ENCODE measurements at places on chromosomes 4 and X.

DNA sequence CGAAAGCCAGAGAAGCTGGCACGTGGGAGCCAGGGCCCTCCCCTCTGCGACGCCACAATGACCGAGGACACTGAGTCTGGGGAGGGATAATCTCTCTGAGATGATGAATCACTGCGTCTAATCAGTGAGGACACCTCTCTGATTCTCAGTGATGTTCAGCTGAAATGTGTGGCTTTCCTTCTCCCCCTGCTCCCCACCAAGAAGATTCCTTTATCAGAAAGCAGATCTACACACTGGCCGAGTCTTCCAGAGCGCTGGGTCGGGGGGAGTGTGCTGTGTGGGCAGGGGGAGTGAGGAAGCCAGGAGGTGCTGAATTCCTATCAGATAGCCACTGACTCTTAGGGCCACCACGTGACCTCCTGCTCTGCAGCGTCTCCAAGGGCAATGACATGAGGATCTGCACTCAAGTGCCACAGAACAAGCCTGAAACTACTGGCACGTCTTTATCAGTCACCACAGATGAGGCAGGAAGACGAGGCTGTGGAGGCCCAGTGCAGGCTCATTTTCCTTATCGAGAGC lies 89.2 kb downstream of the GATB start:
- DNase-seq, result no peak

- DNase-seq, result no peak
These were observed 88.6 kb downstream of the STOX2 start for GRCh38 chr4:183993676-183994075.

GRCh38 chr4:162422312-162422711 lies 258.5 kb upstream of the FSTL5 start:
- DNase-seq, result no peak

- DNase-seq, result no peak
These were observed 488.9 kb upstream of the PCDH10 start for GRCh38 chr4:132660181-132660580.

GRCh38 chr4:26003056-26003455 lies 89.0 kb downstream of the SMIM20 start:
- no peak for DNase-seq

DNA sequence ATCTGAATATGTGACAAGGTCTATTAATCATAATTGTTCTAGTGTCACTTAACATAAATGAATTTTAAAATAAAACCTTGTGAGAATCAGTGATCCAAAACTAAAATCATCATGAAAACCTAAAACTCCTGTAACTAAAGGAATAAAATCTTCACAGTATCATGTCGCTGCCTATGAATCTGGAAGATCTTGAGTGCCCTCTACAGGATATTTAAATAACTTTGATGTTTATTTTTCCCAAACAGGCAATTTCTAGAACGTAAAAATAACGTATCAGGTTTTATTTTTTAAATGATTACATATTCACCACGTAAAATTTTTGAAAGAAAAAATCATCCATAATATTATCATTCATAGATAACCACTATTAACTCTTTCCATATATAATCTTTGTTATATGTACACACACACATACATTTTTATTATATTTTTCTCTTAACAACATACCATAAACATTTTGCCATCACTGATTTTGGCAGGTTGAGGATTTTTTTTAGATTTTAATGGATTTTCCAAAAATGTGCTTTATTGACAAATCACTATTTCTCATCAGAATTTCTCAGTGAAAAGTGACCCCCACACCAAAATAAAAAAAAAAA lies 79.6 kb downstream of the COMMD8 start:
- no peak for DNase-seq

GRCh38 chrX:17007134-17007768 lies 60.8 kb downstream of the REPS2 start:
- DNase-seq, result peak; percentile 32

DNA sequence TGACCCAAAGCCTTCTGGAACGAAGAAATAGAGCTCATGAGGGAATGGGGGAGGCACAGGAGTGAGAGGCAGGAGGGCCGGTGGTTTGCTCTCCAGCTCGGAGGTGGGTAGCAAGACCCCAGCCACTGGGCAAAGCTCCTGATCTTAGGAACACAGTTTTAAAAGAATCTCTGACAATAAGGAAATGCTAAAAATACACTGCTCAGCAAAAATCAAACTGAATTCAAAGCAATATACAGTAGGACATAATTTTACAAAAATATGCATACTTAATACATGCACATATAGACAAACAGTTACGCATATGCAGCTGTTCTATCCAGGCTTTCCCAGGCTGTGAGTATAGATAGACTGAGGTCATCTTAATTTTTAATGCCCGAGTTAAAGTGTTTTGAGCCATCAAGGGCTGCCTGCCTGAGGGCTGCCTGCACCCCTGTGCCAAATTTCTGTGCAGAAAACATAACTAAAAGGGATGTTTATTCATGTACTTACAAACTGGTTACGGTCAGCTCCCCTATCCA lies 6.9 kb downstream of the GPR50 start:
- DNase-seq, result no peak

DNA sequence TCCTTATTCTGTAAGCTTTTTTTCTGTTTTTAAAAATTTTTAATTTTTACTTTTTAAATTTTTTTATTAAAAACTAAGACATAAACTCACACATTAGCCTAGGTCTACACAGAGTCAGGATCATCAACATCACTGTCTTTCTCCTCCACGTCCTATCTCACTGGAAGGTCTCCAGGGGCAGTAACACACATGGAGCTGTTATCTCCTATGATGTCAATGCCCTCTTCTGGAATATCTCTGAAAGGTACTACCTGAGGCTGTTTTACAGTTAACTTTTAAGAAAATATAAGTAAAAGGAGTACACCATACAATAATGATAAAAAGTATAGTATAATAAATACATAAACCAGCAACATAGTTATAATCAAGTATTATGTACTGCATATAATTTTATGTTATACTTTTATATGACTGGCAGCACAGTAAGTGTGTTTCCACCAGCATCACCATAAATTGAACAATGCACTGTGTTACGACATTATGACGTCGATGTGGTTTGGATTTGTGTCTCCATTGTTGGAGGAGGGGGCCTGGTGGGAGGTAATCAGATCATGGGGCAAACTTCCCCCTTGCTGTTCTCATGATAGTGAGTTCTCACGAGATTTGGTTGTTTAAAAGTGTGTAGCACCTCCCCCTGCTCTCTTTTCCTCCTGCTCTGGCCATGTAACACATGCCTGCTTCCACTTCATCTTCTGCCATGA lies 21.3 kb downstream of the IL15 start:
- no peak for DNase-seq

GRCh38 chrX:83535417-83536196 lies 27.5 kb downstream of the POU3F4 start:
- DNase-seq, result no peak

DNA sequence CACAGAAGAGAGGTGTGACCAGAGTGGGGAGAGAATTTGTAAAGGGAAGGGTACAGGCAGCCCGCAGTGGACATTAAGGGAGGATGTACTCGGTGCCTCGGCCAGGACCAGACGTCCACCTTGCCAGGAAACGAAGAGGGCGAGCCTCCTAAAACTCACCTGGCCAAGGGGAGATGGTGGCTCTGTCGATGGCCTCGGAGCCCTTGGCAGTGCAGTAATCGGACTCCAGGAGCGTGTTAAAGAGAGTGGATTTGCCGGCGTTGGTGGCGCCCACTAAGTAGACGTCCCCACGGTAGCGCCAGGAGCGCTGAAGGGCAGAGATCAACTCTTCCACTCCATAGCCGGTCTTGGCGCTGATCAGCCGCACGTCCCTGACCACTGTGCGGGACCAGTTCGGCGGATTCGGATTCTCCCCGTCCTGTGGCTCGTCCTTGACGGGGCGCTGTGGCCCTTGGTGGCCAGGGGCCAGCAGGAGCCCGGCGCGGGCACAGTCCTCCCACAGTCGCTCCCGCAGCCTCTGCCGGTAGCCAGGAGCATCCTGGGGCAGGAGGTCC lies 1.0 kb downstream of the NOA1 start:
- no peak for DNase-seq

- peak; percentile 17 for DNase-seq
These were observed 171.3 kb downstream of the BTC start for GRCh38 chr4:74623041-74623440.

DNA sequence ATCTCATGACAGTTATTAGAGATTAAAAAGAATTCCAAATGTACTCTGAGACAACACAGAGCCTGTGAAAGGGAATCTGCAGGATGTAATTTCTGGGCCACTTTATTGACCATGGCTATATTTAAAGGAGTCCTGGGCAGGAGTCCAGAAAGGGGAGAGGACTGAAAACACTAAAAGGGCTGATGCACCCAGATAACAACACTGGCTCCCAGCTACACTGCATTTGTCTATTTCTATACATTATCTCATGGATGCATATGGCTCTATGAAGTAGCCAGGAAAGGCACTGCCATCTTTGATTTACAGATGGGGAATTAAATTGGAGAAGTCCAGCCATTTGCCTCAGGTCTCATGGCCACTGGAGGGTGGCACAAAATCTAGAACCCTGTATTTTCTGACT lies 56.0 kb downstream of the MED28 start:
- DNase-seq, result no peak

DNA sequence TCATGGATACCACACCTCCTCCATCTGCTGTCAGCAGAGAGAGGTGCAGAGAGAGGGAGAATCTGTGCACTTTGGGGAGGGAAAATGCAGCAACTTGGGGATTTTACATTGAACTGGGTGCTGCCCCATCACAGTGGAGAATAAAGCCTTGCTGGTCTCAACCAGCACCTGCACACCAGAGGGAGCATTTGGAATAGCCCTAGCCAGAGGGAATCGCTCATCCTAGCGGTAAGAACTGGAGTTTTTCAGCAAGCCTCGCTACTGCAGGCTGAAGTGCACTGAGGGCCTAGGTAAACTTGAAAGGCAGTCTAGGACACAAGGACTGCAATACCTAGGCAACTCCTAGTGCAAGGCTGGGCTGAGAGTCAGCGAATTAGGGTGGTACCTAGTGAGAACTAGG lies 148.7 kb downstream of the KDR start:
- DNase-seq, result no peak

- no peak for DNase-seq
These were observed 41.3 kb upstream of the ASMTL start for GRCh38 chrX:1493877-1494510.

DNA sequence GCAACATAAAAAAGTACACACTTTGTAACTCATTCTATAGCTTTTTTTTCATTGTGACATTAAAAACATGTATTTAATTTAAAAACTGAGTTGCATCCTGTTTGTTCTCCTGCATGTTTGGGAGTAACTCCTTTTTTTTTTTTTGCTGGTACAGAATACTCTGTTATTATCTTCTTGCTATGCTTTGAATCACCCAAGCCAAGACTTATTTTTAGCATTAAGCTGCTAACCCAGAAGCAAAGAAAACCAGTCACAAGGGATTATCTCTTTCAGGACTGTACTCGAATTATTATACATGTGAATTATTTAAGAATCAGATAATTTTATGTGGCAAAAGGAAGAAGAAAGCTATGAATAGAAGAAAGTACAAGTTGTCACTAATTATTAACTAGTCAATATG lies 194.9 kb downstream of the ADAMTS3 start:
- no peak for DNase-seq

GRCh38 chr4:69957209-69957608 lies 8.3 kb downstream of the CSN2 start:
- no peak for DNase-seq

DNA sequence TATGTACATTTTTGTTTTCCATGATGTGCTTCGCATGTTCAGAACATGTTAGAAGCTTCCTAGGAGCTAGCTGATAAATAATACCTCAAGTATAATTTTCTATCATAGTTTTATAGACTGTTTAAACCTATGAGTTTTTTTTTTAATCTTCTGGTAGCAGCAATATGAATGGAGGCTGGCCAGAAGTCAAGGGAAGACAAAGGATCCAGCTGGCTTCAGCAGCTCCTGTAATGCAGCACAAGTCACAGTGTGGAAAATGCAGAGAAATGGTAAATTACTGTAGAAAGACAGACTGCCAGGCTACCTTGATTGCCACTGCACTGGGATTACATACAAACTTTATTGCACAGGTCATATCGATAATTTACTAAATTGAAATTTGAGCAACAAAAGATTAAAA lies 537.9 kb downstream of the IQCM start:
- no peak for DNase-seq

DNA sequence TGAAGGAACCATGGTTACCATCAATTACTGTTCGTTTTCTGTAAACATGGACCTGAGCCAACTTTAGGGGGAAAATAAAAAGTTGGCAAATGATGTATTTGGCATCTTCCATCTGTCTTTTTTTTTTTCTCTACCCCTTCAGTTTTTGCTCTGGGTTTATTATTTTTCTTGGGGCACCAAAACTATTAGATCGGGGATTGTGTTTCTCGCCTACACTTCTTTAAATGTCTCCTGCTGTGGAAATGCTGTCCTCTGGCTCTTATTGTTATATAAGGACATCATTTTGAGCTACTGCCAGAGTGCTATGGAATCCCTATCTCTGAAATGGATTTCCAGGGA lies 234.0 kb upstream of the SLIT2 start:
- DNase-seq, result no peak

GRCh38 chr4:162683659-162684370 lies 482.9 kb downstream of the NAF1 start:
- peak; percentile 9 for DNase-seq

GRCh38 chrX:24283127-24283794 lies 30.6 kb downstream of the SUPT20HL2 start:
- DNase-seq, result no peak

DNA sequence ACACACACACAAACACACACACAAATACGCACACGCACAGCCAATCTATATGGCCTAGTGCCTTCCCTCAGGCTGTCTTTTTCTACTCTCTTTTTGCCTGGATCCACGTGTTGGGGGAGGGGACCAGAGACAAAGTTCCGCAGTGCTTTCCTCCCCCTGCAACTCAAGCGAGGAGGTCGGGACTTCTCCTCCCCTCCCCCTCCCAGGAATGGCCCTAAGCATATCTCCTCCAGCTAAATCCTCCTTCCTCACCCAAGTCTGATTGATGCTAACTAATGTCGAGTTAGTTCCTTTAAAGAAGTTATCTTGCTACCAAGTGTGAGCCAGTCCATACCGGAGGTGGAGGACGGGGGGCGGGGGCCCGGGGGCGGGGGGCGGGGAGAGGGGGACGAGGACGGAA lies 141.2 kb upstream of the ZIC3 start:
- no peak for DNase-seq

DNA sequence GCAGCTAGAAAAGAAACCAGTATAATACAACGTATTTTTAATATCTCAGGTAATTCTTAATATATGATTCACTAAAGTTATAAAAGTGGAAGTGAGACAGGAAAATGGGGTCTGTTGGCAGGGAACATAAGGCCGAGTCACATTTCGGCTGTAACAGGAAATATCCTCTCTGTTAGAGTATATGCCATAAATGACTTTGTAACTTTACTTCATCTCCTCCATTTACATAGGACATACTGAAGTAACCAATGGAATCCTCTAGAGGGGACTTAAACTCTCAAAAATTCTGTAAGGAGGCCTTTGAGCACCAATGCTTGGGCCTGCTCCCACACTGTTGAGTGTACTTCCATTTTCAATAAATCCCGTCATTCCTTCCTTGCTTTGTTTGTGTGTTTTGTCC lies 71.3 kb downstream of the ANKRD17 start:
- peak; percentile 2 for DNase-seq

- DNase-seq, result no peak
These were observed 62.6 kb downstream of the USO1 start for GRCh38 chr4:75786938-75787337.

- no peak for DNase-seq
These were observed 132.9 kb upstream of the KLF8 start for GRCh38 chrX:56099271-56099670.

- DNase-seq, result peak; percentile 4
These were observed 57.8 kb downstream of the ADGRA3 start for GRCh38 chr4:22458098-22458497.

GRCh38 chr4:94758141-94758699 lies 465 bp downstream of the BMPR1B start:
- DNase-seq, result peak; percentile 60

- peak; percentile 92 for DNase-seq
These were observed at the start of gene PCDH10 for GRCh38 chr4:133148690-133149363. PCDH10 (plus strand) TSS chr4:133149294; CDS start chr4:133150141, 847 bp downstream.

Measured in Daoy (cell line).